ENCODE measurements at places on chromosomes 2 and 18.

DNA sequence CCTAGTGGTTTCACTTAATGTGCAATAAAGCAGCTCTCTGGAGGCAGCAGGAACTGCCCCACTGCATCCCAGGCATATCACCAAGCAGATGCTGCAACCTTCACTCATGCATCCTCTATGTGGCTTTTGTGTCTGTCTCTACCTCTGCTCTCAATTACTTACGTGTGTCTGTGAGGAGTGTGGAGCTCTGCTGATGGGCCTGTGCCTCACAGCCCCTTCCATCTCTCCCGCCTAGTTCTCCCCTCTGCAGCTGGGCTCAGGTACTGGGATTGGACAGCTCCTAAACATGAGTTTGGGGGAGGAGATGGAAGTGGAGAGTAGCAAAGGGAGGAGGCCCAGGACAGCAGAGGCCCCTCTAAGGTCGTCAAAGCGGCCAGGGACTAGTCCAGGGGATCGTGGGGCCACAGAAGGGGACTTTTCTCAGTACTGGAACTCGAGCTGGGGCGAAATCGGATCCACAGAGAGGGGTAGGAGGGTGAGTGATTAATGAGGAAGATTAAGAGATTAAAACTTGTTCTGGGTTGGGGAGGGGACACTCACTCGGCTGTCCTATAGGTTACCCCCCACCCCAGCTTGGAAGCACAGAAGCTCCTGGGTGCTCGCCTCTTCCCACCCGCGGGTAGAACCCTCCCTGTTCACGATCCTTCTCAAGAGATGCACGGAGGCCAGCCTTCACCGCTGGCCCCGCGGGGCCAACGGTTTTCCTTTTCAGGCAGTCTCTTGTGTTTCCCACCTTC lies 2.1 kb upstream of the LBX2 start:
- no peak for DNase-seq

GRCh38 chr2:32011485-32011960 lies 715 bp upstream of the MEMO1 start:
- DNase-seq: no peak

DNA sequence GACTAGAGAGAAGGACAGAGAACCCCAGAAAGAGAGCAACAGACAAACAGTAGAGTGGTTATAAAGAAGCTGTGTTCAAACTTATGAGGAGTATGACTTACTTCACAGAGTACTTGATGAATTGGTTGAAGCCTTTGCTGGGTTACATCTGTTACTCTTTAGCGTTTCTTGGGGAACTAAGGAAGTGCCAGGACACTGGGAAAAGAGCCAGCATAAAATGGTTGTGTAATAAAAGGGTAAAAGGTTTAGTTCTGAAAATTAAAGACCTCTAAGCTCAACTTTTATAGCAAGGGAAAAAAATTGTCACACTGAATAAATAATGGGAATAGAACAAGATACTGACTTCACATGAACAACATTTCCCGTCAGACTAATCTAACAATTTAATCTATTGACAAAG lies 17.0 kb upstream of the STAT4 start:
- DNase-seq: no peak

GRCh38 chr2:119484834-119485233 lies 39.4 kb downstream of the SCTR start:
- DNase-seq: no peak

GRCh38 chr2:201258666-201259615 lies 1.4 kb upstream of the CASP8 start:
- no peak for DNase-seq

GRCh38 chr2:3177891-3178577 lies 199.6 kb downstream of the EIPR1 start:
- no peak for DNase-seq

DNA sequence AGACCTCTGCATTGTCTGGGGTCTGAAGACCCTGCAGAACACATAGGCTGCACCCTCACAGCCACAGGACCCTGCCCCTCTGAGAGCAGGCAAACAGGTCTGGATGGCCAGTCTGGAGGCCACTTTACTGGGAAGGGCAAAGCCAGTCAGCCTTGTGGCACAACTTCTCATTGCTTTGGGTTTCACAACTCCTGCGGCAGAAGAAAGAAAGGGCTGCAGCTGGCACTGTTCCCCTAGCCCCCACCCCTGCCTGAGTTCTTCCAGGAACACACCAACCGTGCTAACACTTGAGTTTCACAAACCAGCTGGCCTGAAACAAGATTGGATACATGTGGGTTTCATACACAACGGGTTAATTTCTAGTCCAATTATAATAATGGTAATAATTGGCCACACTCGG lies 276.5 kb upstream of the MGAT5 start:
- no peak for DNase-seq

DNA sequence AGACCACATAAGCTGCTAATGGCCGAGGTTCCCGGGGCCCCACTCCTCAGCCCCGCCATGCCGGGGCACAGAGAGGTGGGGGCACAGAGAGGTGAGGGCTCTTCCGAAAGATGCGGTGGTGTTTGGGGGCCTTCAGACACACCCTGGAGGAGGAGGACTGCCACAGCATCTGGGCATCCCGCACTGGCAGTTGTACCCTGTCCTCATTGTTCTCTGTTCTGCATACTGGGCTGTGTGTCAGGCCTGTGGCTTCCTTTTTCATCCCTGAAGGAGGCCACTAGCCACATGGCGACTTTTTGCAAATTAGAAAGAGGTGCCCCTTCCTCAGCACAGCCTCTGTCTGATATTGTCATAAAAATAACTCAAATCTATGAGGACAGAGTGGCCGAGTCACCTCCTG lies 150.1 kb downstream of the CTIF start:
- DNase-seq: no peak

- no peak for DNase-seq
Observed at GRCh38 chr2:70709275-70710037, 58.5 kb downstream of the ADD2 start.

DNA sequence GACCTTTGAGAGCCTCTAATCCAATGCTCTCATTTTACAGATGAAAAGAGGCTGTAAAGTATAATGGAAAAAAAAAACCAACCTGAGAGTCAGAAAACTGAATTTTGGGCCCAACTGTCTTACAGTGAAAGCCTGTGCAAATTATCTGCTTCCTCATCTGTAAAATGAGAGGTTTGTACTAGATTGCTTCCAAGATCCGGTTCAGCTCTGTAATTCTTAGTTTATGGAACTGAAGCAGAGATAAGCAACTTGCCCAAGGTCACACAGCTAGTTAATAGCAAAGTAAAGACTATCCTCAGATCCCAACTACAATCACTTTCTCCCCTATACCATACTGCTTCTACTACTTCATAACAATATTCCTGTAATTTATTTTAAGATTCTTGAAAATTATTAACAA lies 6.3 kb downstream of the TLK1 start:
- DNase-seq: no peak

DNA sequence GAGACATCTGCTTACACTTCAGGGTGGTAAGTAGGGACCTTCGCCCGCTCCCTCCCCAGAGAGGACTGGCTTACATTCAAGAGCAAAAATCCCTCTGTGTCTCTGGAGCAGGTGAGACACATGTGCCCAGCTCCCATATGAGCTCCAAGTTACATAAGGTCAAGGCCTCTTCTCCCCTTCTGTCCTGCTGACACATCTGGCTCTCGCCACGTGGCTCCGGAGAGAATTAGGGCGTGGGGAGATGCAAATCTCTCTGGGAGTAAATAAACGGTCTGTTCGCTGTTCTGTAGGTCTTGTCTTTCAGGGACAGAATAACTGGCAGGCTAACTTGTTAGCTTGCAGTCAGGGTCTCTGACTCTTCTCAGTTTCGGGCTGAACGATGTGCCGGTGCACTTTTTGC lies 16.2 kb downstream of the MRO start:
- DNase-seq: no peak

GRCh38 chr2:68230241-68231060 lies 21.9 kb downstream of the PPP3R1 start:
- DNase-seq: no peak

DNA sequence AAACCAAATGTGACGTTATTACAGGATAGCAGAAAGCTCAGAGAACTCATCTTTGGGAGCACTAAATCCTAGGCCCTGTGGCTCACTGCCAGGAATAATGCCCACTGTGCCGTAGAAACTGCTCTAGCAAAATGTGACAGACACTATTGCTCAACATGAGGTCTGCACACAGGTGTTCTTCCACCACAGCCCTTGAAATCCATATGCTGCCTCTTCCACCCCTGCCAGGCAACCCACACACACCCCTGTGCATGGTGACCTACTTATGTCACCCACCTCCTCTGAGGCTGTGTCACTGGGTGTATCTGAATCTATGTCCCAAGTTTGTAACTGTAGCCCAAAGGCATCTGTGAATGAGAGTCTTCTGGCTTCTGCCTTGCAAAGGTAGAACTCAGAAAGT lies 66.1 kb upstream of the MBOAT2 start:
- DNase-seq: no peak

DNA sequence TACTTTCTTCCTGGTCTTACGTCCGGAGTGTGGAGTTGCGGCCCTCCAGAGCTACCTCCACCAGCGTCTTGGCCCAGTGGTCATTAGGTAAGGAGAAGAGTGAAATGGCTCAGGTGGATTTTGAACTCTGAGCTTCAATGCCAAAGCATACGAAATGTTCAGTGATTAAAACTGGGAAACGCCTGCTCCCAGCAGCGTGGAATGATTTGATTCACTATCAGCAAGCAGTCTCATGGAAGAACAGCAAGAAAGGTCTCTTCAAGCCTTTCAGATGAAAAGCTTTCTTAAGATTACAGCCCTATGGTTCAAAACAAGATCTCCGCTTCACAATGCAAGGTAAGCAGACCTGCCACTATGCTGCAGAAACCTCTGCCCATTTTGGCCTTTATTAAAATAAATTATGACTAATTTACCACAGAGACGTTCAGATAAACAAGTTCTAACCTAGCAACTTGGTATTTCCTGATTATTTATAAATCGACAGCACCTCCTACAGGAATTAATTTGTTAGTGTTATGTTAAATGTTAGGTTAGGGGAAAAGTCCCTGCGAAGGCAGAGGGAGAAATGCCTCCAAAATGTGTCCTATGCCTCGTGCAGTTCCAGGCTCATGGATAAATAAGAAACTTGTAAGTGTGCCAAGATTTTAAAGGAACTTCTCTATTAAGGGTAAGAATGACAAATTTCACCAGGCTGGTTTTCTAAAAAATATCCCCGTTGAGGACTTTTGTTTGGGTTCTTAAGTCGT lies 10.1 kb downstream of the SP9 start:
- DNase-seq: no peak

- no peak for DNase-seq
Observed at GRCh38 chr18:9766076-9766481, 58.0 kb downstream of the RAB31 start.

DNA sequence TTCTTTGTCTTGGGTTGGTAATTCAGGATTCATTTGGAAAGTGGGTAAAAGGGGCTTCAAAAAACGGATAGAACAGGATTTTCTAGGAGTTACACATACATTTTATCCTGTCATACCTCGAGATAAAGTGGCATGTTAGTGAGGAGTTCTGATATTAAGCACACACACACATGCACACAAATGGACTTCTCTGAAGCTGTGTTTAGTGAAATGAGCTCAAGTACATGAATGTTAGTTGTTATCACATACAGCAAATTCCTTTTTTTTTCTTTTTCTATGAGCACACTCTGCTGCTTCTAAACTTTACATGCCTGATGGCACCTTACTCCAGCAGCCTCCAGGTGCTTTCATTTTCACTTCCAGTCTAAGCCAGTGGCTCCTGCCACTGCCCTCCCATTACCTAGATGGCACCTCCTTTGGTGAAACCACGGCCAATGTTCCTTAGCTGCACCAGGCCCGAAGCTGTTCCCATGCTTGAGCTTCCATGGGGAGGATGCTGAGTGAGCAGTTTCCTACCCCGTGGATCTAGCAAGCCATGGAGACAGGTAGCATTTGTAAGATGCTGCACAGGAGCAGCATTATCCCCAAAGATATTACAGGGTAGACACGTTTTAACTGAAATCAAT lies 49.7 kb downstream of the STAT1 start:
- no peak for DNase-seq

GRCh38 chr2:134926231-134926931 lies 7.8 kb downstream of the CCNT2 start:
- DNase-seq: no peak

GRCh38 chr2:137947032-137947727 lies 17.1 kb upstream of the HNMT start:
- no peak for DNase-seq

- DNase-seq: no peak
Observed at GRCh38 chr18:48195787-48196186, 213.4 kb downstream of the ZBTB7C start.

DNA sequence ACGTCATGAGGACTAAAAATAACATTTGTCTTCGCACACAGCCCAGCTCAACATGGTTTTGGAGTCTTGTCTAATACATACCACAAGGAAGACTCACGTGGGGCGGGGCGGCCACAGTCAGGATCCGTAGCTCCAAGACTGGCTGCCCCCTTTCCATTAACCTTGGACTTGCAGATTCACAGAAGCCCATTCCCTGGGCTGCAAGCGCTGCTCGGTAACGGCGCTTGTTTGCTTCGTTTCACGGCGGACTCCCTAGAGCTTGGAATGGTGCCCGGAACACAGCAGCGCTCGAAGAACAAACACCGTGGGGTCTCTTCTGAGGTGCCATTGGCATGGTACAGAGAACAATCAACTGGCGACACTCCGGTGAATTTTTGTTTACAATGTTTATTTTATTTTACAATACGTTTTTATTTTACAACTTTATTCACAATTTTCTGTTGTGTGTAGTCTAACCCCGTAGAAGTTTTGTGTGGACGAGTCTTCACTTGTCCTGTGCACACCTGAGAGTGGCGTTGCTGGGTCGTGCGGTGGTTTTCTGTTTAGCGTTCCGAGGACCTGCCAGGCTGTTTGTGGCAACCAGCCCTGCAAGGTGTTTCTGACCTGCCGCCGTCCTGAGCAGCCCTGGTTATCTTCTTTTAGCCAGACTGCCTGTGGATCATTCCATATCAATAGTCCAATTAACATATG lies 126.5 kb downstream of the GALR1 start:
- no peak for DNase-seq

DNA sequence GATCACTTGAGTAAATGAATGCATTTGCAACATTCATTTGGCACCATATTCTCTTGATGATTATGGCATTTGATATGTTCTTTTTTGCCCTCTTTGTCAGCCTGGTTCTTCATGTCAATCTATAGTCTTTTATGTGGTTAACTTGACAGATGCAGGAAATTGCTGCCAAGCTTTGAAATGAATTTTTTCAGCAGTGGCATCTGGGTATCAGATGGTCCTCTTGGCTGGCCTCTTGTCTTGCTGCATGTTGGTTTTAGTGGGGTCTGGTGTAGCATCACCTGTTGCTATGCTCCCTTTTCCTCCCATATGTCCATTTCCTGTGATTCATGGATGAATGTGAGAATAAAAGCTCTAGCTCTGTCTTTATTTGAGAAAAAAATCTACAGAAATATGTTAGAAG lies 119.9 kb downstream of the DPP4 start:
- DNase-seq: no peak
